ENCODE measurements at places on chromosomes 1 and 21. TPM values are rescaled to one million over a fixed set of nuclear protein-coding genes. Genes with fewer than 3 reads are reported as not detected.

GRCh38 chr1:244395965-244396364 lies 55.7 kb downstream of the ADSS2 start:
- DNase-seq = no peak

DNA sequence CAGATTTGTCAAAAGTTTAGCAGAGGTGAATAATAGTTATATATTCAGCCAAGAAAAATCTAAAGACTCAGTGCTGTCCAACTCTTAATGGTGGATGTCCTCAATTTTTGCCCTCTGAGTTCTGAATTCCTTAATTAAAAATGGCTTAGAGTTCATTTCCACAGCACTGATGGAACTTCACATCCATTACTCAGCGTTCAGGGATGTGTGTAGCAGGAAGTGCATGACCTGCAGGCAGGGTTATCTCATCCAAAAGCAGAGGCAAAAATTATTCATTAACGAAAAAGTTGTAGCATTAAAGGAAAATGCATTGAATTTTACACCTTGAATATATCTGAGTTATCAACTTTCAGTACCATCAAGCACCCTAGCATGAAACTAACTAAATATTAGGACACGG lies 96.7 kb downstream of the ZP4 start:
- no peak for DNase-seq

- DNase-seq = peak; percentile 65
Measured at GRCh38 chr1:150165622-150166612, 16.2 kb downstream of the PLEKHO1 start.

- DNase-seq = no peak
Measured at GRCh38 chr1:247367786-247368422, 36.2 kb upstream of the ZNF496 start.

RGSL1 gene
- not detected for total RNA-seq

ZNF695 gene
- 0.99 TPM for total RNA-seq

DNA sequence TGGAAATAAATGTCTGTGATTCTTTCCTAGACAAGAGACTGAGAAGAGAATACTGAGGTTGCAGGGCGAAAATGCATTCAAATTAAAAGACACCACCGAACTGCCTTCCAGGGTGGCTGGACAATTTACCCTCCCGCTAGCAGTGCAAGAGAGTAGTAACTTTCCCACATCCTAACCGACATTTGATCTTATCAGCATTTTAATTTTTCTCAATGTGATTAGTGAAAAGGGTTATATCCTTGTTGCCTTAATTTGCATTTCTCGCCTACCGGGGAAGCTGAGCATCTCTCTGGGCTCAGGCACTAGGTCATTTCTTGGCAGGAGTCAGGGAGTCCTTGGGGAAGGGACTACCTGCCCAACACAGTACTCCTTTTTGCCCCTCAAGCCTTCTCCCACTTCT lies 2.8 kb downstream of the TNFRSF8 start:
- no peak for DNase-seq

DNA sequence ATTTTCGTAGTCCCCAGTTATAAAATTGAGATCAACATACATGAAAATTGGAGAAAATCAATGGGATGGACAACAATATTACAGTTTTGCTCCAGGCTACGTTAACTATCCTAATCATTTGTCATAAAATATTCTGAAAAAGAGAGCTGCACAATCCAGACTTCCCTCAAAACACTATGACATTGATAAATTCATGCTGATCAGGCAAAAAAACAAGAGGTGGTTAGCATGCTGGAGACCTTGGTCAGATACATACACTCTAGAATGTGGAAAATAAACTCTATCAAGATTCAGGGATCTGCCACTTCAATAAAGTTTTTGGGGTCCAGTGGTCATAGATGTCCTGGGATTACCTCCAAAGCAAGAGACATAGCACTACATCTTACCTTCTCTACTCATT lies 32.5 kb upstream of the ARHGAP29 start:
- no peak for DNase-seq

SLC22A15 gene
- not detected for total RNA-seq

RAB7B gene
- not detected for total RNA-seq

DNA sequence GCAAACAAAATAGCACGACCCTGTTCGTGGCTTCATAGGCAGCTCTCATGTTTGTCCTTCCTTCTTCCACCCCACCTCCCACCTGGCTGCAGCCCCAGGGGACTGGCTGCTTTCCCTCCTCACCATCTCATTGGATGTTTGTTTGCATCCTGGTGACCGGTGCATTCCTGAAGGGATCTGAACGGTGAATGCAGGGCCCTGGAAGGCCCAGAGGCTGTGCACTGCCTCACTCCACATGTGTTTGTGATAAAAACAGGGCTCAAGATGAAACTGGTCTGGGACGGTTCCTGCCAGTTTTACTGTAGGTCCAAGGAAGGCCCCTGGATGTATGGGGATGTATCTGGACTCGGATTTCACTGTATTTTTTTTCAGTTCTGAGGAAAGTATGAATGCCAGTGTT lies 42.8 kb downstream of the CNN3 start:
- DNase-seq = no peak

DNA sequence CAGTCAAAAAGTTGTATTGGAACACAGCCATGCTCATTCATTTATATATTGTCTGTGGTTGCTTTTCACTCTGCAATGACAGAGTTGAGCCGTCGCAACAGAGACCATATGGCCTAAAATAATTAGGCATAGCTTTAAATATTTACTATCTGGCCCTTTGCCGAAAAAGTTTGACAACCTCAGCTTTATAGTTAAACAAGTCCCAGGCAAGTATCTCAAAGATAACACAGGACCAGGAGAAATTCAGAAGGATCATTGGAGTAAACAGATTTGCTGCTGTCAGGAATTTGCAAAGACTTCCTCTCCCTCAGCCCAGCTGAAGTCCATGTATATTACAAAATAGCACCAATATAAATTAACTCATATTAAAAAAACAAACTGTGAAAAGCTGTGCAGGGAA lies 34.4 kb downstream of the NID1 start:
- DNase-seq = no peak

DNA sequence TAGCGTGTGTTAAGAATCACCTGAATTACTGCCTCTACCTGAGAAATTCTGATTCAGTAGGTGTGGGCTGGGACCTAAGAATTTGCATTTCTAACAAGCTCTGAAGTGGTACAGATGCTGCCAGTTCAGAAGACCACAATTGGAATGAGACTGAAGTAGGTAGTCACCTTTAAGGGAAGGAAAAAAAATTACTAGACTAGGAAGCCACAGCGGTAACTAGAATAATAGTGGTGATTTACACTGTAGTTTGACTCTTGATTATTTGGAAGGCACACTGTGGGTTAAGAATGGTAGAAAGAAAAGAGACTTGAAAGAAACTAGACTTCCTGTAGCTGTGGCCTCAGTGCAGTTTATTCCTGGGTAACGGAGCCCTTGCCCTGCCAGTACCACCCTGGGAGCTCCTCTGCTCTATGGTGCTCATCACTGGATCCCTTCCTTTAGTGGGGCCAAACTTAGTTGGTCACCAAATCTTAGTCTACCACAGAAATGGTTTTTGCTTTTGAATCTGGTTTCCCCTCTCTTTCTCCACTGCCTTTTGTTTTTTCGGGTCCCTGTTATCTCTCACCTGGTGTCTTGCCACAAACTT lies 43.6 kb downstream of the ARID1A start:
- no peak for DNase-seq

TTLL7 gene
- total RNA-seq = 0.40 TPM

DNA sequence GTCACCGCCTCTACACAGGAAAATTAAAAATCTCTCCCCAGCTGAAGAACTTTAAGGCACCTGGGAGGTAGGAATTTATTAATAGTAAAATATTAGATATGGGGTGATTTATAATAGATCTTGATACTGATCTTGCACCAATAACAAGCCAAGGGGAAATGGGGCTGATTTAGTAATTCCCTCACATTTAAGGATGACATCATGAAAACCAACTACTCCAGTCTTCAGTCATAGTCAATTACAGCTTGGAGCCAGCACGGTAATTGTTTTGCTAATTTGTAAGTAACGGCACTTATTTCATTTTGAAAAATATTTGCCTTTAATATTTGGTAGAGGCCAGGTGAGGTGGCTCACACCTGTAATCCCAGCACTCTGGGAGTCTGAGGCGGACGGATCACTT lies 92.8 kb downstream of the TGFBR3 start:
- DNase-seq = no peak
